ENCODE measurements at places on chromosomes 4 and X. TPM values are rescaled to one million over a fixed set of nuclear protein-coding genes. Genes with fewer than 3 reads are reported as not detected.

DNA sequence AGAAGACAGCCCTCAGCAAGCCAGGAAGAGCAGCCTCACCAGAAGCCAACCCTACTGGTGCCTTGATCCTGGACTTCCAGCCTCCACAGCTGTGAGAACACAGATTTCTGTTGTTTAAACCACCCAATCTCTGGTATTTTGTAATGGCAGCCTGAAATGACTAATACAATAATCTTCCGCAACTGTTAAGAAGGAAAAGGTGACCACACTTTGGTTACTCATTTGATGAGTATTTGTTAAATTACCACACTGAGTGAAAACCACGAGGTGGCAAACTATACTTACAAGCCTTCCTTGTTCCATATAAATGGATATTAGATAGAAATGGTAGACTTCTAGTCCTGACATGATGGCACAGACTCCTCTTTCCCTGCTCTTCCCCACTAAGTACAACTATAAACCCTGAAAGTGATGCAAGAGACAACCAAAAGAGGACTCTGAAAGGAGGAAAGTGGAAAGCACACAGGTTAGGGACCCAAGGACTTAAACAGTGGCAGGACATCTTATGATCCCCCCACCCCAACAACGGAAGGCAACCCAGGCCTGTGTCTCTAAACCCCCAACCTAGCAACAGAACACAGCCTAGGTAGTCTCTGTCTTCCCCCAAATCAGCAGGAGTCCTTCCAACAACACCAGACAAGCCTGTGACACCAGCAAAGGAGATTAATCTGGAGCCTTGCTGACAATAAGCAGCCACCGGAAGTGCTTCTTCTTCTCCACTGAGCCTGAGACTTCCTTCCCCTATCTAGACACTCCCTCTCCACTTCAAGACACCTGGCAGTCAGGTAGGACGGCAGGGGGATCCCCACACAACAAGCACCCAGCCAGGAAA lies 12.3 kb downstream of the ZNF182 start:
- ATAC-seq: no peak

- peak; percentile 54 for ATAC-seq
Measured at GRCh38 chrX:153460826-153461225, 9.6 kb downstream of the HAUS7 start.

- no peak for ATAC-seq
Measured at GRCh38 chr4:60809486-60809800, 390.7 kb upstream of the ADGRL3 start.

GRCh38 chr4:6337331-6337935 lies 67.8 kb downstream of the WFS1 start:
- ATAC-seq: no peak

DNA sequence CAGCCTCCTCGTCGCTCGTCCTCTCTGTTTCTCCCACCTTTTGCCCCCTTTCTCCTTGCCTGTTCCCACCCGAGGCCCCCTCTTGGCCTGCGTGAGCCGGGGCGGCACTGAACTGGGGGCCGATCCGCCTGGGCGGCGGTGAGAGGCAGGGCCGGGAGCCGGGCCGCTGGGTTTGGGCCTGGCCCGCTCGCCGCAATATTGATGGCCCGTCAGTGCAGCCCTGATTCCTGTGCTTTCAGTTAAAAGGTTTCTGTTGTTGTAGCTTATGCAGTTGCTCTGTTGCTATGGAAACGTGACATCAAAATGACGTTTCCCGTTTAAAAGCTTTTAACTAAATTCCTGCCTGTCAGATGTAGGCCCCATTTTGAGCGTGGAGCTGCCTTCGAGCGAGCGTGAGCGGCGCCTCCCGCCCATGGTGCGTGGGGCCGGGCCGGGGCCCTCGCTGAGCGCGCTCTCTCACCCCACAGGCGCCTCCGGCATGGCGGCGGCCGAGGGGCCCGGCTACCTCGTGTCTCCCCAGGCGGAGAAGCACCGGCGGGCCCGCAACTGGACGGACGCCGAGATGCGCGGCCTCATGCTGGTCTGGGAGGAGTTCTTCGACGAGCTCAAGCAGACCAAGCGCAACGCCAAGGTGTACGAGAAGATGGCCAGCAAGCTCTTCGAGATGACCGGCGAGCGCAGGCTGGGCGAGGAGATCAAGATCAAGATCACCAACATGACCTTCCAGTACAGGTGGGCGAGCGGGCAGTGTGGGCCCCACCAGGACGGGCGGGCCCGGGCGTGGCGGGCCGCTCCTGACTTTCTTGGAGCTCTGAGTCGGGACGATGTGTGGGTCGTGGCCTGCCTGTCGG lies at the start of gene MSANTD1:
TSS of gene MSANTD1 (plus strand) at position 349 of the 851 bp plus-strand sequence. CDS start at position 413, 64 bp downstream.
- no peak for ATAC-seq

DNA sequence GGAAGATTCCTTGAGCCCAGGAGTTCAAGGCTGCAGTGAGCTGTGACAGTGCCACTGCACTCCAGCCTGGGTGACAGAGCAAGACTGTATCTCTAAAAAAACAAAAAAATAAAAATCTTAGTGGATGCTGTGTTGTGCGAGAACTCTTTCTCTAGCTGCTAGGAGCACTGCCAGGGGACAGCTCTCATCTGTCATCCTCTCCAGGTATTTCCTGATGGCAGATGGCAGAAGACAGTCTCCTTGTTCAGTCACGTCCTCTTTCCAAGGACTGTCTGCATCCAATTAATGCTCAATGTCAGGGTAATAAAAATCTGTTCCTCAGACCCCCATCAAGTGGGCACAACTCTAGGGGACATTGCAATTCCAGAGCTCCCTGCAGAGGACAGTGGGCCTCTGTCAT lies 29.2 kb downstream of the PPM1K start:
- ATAC-seq: no peak

GRCh38 chr4:140906993-140907962 lies 151.1 kb upstream of the TBC1D9 start:
- ATAC-seq: no peak

- no peak for ATAC-seq
Measured at GRCh38 chrX:44785652-44786051, 58.2 kb upstream of the DUSP21 start.

DNA sequence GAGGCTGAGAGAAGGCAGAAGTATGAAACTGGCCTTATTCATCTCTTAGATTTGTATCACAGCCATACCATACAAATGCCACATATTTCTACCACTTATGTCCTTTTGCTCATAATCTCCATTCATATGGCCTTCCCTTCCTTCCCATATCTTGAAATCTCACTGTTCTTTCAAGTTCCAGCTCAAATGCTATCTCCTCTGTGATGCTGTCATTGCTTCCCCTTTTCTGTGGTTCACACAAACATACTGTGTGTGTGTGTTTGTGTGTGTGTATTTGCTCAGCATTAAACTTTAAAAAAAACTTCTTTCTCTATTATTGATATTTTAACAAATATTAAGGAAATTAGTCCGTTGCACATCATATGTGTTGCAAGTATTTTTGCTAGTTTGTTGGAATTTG lies 26.7 kb downstream of the PHKA1 start:
- ATAC-seq: no peak

DNA sequence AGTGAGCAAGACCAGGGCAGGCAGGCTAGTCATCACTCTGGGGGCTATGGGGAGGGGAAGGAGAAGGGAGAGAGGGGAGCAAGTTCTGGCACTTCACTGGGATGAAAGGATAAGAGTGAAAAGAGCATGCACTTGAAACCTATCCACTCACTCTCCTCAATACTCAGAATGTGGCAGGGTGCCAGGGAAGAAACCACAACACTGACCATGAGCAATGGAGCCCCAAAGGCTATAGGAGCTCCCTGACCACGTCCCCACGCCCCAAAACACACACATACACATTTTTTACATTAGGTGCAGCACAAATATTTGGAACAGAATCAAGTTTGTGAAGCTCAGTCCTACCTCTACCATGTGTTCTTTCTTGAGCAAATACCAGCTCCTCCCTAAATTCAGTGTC lies 132.2 kb downstream of the IDS start:
- ATAC-seq: no peak

DNA sequence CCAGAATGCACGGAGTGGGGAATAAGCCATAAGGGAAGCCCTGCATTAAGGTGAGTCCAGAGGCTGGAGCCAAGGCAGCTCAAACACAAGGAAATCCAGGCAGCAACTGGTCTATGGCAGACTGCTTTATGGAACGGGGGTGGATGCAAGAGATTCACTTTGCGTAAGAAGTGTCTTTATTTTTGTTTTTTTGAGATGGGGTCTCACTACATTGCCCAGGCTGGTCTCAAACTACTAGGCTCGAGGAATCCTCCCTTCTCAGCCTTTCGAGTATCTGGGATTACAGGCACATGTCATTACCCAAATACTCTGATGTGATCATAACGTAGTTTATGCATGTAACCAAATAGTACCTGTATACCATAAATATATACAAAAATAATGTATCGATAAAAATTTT lies 199.5 kb downstream of the MAML3 start:
- no peak for ATAC-seq

GRCh38 chr4:150938873-150939499 lies 76.1 kb downstream of the LRBA start:
- ATAC-seq: no peak

- ATAC-seq: peak; percentile 68
Measured at GRCh38 chrX:2463973-2464676, 36.7 kb downstream of the DHRSX start.

DNA sequence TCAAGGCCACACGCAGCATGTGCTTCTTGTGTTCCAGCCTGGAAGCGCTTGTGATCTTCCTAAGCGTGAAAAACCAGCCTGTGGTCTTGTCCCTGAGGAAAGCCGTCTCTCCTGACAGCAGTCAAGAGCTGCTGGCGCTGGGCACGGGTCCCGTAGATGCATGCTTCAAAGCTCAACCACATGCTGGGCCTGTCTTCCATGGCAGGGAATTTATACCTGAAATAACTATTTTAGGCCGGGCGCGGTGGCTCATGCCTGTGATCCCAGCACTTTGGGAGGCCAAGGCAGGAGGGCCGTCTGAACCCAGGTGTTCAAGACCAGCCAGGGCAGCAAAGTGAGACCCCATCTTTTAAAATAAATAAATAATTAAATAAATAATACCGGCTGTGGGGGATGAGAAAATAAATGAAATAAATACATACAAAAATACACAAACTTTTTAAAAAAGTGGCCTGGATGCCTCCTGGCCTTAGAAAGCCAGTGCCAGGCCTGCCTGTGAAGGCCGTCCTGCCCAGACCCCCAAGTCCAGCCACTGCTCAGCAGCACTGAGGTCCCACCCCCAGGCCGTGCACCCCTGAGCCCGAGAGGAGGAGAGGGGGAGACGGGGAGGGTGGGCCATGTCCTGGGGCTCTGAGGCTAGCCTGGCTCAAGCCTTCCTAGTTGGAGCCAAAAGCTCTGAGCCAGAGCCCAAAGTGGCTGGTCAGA lies 10.4 kb downstream of the LRPAP1 start:
- no peak for ATAC-seq

DNA sequence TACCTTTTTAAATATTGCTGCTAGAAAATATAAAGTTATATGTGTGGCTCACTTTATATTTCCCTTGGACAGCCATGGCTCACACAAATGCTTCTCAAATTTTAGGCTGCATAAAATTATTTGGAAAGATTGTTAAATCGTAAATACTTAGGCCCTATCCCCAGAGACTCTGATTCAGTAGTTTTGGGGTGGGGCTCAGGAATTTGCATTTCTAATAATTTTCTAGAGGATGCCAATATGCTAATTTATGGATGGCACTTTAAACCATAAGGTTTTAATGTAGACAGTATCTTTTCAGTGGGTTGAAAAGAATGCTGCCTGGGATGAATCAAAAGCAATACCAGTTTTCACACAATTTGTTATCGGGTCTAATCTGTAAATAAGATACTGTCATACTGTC lies 49.7 kb downstream of the RAP1GDS1 start:
- ATAC-seq: no peak

DNA sequence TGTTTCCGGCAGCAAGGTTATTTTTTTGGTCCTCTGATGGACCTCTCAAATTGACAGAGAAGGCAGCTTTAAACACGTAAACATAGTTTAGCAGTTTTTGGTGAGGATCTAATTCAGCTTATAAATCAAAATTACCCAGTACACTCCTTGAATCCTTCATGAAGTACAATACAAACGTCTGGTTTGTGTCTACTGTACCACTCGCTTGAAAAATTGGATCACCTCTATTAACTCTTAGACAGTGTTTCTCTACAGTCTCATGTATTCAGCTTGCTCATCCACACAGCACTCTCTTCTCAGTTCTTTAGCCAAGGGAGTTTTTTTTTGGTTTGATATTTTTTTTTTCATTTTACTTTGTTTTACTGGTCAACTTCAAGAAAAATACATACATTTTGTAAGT lies 113.5 kb downstream of the RNF150 start:
- no peak for ATAC-seq

The RAB9B gene
- total RNA-seq: 9.7 TPM

The KLB gene
- total RNA-seq: 3.7 TPM

The CDKL5 gene
- total RNA-seq: 5.9 TPM

The IL13RA2 gene
- 12.4 TPM for total RNA-seq

The PGM2 gene
- 10.3 TPM for total RNA-seq

The CFAP299 gene
- total RNA-seq: 0.56 TPM

The FRG2 gene
- total RNA-seq: not detected

The PGRMC2 gene
- total RNA-seq: 17.6 TPM

The NXF2 gene
- not detected for total RNA-seq

Measured in motor neuron (in vitro differentiated cells).